ENCODE measurements at places on chromosomes 1 and 21.

DNA sequence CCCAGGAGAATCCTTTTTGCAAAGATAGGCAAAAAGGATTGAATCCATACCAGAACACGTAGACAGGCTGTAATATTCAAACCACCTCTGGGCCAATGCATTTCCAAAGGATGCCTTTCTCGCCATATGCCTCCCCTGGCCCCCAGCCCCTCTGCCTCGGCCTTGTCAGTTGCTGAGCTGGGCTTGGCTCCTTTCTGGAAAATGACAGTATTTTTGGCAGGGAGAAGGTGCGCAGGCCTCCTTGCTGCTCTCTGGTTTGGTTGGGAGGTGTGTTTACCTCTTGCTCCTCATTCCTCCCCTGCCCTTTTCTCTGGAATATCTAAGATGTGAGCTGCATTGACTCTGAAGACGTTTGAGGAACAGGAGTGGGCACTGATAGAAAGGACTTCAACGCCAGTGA, 26.0 kb upstream of the CNTN2 start:
- DNase-seq, result no peak

DNA sequence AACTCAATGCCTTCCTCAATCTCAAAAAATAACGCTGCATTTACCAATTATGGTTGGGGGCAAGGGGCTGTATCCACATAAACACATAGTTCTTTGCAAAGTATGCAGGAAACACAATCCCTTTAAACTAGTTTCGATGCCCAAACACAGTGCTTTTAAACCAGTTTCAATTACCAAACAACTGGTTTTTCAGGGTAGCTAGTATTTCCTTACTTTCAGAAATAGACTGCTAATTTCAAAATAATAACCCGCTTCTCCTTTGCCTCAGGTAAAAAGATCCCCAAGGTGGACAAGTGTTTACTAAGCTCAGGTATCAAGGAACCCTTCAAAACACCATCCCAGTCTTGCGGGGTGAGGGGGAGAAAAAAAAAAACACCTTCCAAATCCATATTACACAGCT, 2.8 kb downstream of the SIPA1L2 start:
- DNase-seq, result no peak

DNA sequence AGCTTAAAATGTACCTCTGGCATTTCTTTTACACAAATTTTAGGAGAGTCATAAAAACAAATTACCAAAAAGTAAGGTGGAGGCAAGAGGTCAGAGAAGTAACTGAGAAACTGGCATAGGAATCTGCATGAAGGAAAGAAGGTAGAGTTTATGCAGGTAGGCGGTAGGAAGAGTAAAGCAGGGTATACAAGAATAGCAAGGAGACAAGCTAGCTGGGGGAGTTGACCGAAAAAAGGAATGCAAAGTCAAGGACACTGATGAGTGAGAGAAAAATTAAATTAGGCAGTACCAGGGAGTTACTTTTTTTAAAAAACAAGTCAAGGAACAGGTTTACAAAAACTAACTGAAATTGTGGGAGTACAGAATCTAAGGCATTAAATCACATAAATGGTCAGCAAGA, 56.0 kb downstream of the FOXJ3 start:
- no peak for DNase-seq

DNA sequence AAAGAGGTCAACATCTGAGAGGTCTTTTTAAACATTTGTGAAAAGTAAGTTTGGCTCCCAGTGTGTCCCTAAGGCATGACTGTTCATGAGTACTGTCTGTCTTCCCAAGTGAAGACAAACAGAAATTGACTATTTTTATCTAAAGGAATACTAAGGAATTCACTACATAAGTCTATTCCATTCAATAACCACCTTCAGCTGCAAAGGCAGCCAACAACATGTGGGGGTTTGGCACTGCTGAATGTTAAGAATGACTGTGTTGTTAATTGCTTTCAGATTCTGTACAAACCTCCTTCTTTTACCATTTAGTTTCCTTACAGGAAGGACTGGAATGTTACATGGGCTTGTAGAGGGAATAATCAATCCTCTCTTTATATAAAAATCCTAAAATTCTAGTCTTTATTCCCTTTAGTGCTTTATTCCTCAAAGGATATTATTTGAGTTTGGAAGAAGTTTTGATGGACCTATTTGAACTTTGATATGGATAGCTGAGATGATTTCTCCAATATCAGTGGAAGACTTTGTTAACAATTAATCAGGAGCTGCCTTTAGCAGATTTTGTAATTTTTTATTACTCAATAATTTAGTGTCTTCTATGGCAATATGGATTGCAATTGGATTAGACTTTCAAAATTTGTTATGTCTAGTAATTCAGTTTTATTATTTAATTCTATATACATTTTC, 201.7 kb upstream of the CHRM3 start:
- no peak for DNase-seq

DNA sequence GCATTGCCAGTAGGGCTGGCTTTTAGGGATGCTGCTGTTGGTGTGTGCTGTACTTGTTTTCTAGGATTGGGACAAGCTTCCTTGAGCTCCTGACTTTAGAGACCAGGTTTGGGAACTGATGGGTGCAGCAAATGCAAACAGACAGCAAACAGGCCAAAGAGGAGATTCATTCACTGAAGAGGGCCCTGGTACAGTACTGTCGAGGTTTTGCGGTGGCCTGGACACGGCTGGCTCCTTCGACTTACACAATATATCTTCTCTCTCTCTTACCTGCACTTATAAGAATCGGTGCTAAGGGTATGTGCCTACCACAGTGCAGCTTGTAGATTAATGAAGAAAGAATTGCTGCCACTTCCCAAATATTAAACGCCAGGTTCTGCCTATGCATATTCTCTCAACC, 44.6 kb downstream of the ATP1A1 start:
- no peak for DNase-seq

DNA sequence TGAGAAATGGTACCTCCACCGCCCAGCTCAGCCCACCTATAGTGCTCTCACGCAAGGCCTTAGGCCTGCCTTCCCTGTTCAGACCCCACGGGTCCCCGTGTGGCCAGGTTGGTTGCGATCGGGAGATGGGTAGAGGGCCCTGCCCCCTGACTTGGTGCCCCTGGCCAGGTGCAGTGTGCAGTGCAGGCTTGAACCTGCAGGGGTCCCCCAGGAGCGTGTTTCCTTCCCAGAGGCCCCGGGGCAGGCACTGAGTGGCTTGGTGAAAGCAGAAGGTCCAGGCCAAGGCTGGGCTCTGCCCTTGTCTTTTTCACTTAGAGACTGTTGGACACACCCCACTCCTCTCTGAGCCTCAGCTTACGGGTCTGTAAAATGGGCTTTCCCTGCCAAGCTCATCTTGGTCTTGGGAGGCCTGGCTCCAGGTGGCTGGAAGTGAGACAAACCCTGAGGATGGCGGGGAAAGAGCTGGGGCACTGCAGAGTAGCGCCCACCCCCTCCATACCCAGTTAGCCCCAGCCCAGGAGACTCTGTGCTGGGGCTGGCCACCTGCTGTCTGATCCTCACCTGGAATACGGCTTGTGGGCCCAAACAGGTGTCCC, 9.3 kb upstream of the HES5 start:
- no peak for DNase-seq

- no peak for DNase-seq
These were observed 50.7 kb upstream of the GPR157 start for GRCh38 chr1:9179463-9180110.

DNA sequence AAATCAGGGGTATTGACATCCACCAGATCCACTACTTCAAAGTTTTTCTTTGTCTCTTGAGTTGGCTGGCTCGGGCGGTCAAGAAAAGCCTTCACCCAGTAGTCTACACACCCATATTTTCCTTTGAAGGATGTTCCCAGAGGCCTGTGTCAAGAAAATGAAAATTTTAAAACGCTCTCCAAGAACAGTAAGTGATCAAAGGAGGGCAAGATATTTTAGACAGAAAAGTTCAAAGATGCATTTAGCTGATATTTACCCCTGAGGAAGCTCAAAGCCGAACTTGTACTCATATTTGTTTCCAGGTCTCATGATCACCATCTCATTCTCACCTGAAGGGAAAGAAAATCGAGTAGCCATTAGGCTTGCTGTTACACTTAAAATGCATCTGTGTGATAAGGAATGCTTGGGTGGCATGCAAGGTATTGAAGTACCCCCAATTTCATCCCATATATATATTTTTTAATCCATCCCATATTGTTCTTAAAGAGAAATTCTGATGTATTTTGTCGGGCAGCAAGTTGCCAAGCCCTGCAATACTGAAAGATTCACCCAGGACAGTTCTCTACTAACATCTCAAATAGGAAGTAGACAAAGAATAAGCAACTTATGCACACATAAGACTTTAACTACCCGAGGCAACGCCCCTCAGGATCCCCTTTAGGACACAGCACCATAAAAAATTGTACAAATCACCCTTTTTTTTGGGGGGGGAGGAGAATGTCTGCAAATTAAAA, 1.1 kb downstream of the TXNIP start:
- DNase-seq, result no peak

- DNase-seq, result no peak
These were observed 36.9 kb upstream of the RGS1 start for GRCh38 chr1:192538407-192539296.

GRCh38 chr1:112110031-112110430, 120.6 kb upstream of the KCND3 start:
- DNase-seq, result no peak

- no peak for DNase-seq
These were observed 5.7 kb downstream of the KCNN3 start for GRCh38 chr1:154864189-154864975.

- DNase-seq, result no peak
These were observed 104.6 kb upstream of the TTC34 start for GRCh38 chr1:2906085-2906484.

- DNase-seq, result no peak
These were observed 321.7 kb upstream of the PLXNA2 start for GRCh38 chr1:208565756-208566440.

DNA sequence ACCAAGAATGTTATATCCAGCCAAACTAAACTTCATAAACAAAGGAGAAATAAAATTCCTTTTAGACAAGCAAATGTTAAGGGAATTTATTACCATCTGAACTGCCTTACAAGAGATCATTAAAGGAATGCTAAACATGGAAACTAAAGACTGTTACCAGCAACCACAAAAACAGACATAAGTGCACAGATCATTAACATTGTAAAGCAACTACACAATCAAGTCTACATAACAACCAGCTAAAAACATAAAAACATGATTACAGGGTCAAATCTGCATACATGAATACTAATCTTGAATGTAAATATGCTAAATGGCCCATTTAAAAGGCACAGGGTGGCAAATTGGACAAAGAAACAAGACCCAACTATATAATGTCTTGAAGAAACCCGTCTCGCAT, 211.0 kb upstream of the PBX1 start:
- DNase-seq, result no peak

- peak; percentile 29 for DNase-seq
These were observed 300 bp downstream of the USP24 start for GRCh38 chr1:55214934-55215193.

GRCh38 chr1:209397910-209398309, 185.6 kb upstream of the CAMK1G start:
- DNase-seq, result no peak

- DNase-seq, result no peak
These were observed 211.8 kb upstream of the ZC3H12A start for GRCh38 chr1:37262439-37263170.

DNA sequence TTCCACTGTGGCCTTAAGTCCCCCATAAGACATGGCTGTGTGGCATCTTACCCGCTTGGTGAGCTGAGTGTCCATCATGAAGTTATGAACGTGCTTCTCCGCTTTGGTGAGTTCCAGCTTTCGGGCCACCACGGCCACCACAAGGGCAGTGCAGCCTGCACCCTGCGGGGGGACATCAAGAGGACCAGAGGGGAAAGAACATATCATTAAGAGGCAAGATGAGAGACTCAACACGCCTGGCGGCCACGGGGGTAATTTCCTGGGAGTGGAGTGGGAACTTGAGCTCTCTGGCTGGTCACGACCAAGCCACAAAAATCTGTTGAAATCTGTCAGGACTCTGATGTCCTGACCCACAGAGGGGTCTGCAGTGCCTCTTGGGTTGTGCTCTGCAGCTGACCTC, 117.9 kb upstream of the ADAR start:
- no peak for DNase-seq

GRCh38 chr1:8395433-8395866, 77.5 kb downstream of the SLC45A1 start:
- no peak for DNase-seq

DNA sequence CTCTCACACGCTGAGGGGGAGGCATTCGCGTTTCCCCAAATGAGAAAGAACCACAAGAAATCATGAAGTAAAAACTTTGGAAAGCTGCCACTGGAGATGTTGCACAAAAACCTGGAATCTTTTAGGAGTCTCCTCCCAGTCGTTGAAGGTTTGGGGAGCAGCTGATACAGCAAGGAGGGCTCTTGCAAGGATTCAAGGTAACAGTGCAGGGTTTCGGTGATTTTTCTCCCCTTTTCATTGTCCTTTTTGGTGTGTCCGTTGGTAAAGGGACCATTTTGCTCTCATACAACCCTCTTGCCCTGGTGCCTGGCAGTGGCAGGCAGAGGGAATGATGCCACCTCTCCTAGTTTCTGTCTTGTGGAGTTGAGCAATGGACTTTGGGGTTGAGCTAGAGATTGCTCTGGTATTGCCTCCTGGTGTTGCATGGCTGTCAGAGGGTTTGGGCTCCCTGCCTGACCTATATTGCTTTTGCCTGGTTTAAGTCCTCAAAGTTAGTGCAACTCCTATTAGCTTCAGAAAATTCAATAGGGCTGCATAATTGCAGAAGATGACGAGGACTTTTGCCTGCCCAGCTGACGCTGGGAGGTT, 872 bp downstream of the BRINP2 start:
- no peak for DNase-seq

DNA sequence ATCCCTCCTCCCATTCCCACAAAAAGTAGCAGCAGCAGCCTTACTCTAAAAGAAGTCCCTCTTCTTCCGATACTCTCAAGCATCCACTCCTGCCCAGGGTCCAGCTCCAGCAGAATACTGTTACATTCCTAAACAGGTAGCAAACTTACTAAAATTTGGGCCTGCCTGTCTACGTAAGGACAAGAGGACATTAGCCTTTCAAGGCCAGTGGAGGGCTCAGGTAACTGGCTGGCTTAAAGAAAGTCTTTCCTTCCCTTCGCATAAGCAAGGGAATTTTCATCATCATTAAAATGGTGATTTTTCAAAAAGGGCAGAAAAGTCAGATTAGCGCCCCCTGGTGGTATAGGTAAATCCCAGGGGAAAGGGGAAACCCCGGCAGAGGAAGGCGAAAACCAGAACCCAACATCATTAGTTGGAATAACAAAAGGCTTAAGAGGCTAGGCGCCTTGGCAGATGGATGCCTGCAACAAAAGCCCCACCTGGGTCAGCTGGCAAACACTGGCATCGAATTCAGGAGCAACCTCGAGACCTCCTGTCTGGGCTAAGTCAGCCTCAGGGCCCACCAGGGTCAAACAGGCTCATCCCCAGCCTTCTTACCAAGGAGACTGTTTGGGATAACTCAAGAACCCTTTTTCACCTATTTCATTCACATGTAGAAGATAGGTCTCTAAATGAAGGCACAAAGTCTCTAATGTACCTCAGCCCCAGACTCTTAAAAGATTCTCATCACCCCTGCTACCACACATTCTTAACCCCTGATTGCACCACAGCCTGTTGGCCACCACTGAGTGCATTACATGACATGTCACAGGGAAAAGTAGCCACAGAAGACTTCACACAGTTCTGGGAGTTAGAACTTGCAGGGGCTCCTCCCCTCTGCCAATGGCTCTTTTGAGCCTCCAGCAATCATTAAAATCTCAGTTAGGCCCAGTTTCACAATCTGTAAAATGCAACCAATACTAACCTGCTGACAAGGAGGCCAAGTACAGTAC, 36.7 kb downstream of the ERI3 start:
- DNase-seq, result peak; percentile 30
